NCI-H345 (cell line): ENCODE measurements at places on chromosomes 4 and X.

DNA sequence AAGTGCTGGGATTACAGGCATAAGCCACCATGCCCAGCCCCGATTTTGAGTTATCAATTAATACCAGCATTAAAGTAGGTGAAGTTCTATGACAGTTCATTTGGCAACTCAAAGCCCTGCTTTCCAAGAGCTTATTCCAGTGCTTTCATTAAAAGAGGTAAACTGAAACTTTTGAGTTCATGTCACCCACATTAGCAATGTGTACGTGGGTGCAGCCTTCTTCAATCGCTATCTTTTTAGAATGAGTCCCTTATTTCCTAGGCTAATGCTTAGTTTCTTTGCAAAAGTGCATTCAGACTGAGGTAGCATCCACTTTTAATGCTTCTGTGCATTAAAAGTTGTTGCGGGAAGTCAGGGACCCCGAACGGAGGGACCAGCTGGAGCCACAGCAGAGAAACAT, 26.1 kb upstream of the MTNR1A start:
- no peak for DNase-seq

GRCh38 chr4:146368209-146368608, 153.5 kb downstream of the SLC10A7 start:
- DNase-seq: no peak

- no peak for DNase-seq
These were observed 81.7 kb downstream of the ALPK1 start for GRCh38 chr4:112378858-112379257.

- peak; percentile 81 for DNase-seq
These were observed 147.9 kb downstream of the NSUN7 start for GRCh38 chr4:40897557-40898203.

GRCh38 chr4:162645381-162645780, 481.6 kb upstream of the FSTL5 start:
- no peak for DNase-seq

- no peak for DNase-seq
These were observed 52.5 kb downstream of the SNX25 start for GRCh38 chr4:185261946-185262345.

- no peak for DNase-seq
These were observed 26.1 kb upstream of the SORCS2 start for GRCh38 chr4:7166237-7166636.

GRCh38 chr4:98517218-98518021, 141.0 kb downstream of the TSPAN5 start:
- no peak for DNase-seq

DNA sequence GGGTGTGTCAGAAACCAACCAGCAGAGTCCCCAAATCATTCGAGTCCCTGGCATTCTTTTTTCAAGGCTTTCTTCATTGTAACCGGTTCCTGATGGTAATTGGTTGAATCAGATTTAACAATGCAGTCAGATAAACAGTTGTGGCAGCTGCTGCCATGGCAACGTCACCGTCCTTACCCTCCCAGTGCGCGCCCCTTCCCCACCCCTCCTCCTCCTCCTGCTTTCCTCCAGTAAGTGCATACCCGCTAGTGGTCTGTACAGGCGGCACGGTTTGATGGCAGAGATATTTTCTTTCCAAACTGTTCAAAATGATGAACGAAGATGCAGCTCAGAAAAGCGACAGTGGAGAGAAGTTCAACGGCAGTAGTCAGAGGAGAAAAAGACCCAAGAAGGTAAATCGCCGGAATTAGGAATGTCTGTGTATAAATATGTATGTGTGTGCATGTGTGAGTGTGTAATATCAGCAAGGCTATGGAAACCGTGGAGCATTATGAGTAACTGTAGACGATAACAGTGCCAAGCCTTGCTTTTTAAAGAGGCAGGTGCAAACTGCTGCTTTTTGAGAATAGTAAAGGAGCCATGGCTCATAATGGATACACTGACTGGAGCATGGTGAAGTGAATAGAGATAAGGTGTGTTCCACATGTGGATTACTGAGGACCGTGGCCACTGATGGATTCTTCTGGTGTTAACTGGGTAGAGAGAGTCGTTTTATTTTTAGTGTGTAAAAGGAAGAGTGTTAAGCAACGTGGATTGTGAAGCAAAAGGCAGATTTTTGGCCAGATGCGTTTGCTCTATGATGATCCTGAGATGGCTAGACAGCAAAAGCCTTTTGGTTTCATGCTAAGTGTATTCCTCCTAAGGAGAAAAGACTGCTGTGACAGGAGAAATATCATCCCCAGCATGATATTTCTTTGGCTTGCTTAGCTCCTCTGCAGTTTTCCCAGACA, at the start of gene ANK2:
TSS of gene ANK2 (plus strand) at position 233 of the 950 bp plus-strand sequence. CDS start at position 309, 76 bp downstream.
- DNase-seq: peak; percentile 49

- DNase-seq: no peak
These were observed 27.0 kb downstream of the DHX15 start for GRCh38 chr4:24557026-24558025.

DNA sequence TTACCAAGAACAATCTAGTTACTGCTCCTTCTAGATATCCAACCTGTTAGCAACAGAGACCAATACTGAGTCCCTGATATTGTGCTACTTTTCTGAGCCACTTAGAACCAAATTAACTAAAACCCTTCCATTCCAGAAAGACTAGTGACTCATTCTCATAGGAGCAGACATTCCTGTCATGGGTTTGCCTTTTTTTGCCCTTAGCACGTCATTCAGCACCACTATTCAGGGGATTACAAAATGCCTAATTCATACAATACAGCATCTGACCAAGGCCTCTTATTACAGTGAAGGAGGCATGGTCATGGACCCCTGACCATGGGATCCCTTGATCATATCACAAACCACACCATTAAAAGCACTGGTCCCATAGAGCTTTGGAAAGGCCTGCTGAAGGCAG, 123.8 kb upstream of the CXCL13 start:
- no peak for DNase-seq

GRCh38 chr4:24644983-24645764, 60.8 kb upstream of the DHX15 start:
- no peak for DNase-seq

DNA sequence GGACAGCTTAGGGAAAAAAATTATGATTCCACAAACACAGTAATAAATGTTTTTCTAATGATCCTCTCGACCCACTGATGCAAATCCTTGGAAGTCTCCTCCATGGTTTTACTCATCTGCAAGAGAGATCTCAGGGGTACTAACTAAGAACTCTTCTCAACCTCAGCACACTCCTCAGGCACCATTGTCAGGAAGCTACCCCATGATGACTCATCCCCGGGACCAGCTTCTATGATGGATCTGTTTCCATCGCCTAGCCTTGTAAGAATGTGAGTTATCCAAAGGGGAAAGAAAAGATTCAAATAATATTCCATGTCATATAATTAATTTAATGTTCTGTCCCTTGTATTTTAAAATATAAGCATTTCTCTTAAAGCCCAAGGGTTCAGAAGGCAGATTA, 816.1 kb upstream of the IGFBP7 start:
- no peak for DNase-seq

DNA sequence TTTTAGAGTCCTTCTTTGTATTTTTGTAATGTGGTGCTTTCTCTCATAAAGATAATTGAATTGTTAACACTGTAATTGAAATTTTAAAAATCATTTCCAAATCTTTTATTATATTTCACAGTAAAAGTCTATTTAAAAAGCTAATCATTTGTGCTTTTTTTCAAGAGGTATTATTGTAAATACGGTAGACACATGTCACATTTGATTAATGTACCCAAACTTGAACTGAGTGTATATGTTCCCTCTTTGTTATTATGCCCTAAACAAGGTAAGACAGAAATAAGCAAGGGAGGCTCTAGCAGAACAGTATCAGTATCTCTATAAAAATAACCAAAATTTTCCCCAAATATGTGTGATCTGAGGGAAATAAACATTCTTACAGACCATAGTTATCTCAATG, 21.5 kb upstream of the LARP1B start:
- no peak for DNase-seq

DNA sequence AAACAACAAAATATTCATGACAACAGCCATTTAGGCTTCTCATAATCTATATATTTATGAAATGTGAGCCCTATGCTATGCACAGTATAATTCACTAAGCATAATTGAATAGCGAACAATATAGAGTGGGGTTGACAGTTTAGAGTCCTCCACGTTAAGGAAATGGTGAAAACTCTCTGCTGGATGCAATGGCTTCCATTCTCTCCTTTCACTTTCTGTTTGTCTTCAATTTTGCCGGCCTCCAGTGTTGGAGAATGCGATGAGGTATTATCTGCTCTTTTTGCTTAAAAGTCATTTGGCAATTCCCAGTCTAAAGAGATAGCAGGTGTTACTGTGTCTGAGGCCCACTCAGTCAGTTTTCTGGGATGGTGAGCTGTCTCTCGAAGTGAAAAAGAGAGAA, 52.1 kb downstream of the NPY5R start:
- DNase-seq: no peak

DNA sequence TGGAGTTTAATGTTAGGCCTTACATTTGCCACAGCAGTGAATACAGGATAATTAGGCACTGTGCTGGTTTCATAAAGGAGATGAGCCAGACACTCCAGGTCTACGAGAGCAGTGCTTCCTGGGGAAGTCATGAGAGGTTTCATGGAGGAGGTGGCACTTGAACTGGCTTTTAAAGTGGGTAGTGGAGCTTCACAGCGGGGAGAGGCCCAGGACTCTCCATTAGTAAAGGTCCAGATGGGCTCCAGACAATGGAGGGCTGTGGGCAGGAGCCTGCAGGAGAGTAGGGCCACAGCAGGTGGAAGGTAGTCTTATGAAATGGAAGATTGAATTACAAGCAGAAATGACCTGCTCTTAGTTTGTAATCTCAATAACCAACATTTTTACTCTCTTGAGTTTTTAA, 29.0 kb downstream of the CLDN22 start:
- DNase-seq: peak; percentile 70

DNA sequence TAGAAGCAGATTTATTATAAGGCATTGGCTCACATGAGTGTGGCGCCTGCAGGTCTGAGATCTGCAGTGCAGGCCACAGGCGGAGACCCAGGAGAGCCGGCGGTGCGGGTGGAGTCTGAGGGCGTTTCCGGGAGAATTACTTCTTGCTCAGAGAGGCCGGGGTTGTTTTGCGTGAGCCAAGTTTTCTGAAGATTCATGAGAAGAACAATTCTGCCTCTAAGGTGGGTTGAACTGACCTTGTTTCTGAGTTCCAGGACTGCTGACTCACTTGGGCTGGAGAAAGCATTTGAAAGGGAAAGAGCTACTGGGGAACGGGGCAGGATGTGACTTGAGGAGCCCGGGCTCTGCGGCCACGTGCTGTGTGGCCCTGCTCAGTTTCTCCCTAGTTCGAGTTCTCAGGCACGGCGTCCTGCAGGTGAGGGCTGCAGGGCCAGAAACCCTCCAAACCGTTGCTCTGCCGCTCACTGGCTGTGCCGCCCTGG, 36.7 kb upstream of the SORCS2 start:
- no peak for DNase-seq

GRCh38 chr4:499567-499966, 557 bp downstream of the PIGG start:
- no peak for DNase-seq

- no peak for DNase-seq
These were observed 208.4 kb downstream of the DCLK2 start for GRCh38 chr4:150286656-150287055.

GRCh38 chr4:175092114-175092513, 174.0 kb downstream of the ADAM29 start:
- no peak for DNase-seq

GRCh38 chr4:167890226-167890625, 202.1 kb upstream of the ANXA10 start:
- no peak for DNase-seq

- DNase-seq: no peak
These were observed 33.2 kb upstream of the ARMCX4 start for GRCh38 chrX:101452056-101452455.

GRCh38 chr4:43234626-43235415, 342.3 kb downstream of the GRXCR1 start:
- no peak for DNase-seq

GRCh38 chrX:13412208-13412600, 92.4 kb upstream of the ATXN3L start:
- no peak for DNase-seq

- DNase-seq: no peak
These were observed 763.5 kb upstream of the FRG1 start for GRCh38 chr4:189177130-189177529.

GRCh38 chr4:63618883-63619718, 790.1 kb downstream of the TECRL start:
- no peak for DNase-seq

DNA sequence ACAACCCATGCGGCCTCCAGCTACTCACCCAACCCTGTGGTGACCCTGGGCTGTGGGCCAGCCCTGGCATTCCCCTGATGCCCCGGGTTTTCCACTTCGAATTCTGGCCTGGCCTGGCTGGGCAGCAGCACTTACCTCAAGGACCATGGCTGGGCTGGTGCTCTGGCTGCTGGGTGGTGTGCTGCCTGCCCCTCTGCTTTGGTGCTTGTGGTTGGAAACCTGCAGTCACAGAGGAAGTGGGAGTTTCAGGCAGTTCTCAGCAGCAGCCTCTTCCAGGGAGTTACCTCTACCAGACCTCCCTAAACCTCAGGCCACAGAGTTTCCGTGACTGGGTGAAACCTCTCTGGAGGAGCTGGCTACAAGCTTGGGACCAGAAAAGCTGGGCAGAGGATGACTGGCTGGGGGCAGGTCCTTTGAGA, at the start of gene CXCR3:
TSS of gene CXCR3 (minus strand) at position 209 of the 419 bp plus-strand sequence. CDS start at position 147, 62 bp downstream.
- DNase-seq: no peak

GRCh38 chr4:16663307-16663706, 235.1 kb downstream of the LDB2 start:
- DNase-seq: no peak

DNA sequence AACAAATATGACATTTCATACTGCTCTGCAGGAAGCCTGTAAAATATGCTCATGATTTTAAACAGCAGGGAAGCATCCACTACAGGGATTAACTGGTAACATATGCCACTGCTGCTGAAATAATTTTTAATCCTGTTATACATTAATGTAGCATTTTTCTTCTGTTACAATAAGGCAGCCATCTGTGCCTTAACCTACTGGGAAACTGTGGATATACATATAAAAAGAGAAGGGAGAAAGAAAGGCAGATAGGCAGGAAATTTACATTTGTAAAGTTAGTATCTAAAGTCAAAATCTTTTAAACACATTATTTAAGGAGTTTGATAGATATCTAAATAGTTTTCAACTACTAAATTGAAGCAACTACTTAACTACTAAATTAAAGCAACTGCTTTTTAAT, 514.6 kb upstream of the KLHL4 start:
- DNase-seq: no peak

GRCh38 chrX:38489341-38489740, 72.0 kb upstream of the TSPAN7 start:
- no peak for DNase-seq

GRCh38 chrX:151183912-151184565, 7.7 kb downstream of the GPR50 start:
- no peak for DNase-seq

DNA sequence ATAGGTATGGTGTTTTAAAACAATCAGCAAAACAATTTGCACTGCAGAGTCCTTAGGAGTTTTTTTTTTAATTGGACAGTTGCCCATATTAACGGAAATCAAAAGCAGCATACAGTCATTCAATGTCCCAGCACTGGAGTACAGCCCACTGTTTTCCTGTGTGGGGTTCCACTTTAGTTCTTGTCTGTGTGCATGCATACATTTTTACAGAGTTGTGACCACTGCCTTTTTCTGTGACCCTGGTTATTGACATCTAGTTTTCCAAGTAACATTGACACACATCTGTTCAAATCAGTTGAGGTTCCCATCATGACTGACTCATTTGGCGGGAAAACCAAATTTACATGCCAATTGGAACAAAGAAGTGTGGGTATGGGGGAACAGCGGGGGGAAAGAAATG, 83.3 kb downstream of the HPRT1 start:
- DNase-seq: no peak

- no peak for DNase-seq
These were observed 96.2 kb upstream of the IL1RAPL2 start for GRCh38 chrX:104469771-104470170.

- no peak for DNase-seq
These were observed 31.6 kb upstream of the HUWE1 start for GRCh38 chrX:53718073-53718472.
